Right hindlimb (tissue), 1 donor: ENCODE measurements at places on chromosomes 7 and 10.

DNA sequence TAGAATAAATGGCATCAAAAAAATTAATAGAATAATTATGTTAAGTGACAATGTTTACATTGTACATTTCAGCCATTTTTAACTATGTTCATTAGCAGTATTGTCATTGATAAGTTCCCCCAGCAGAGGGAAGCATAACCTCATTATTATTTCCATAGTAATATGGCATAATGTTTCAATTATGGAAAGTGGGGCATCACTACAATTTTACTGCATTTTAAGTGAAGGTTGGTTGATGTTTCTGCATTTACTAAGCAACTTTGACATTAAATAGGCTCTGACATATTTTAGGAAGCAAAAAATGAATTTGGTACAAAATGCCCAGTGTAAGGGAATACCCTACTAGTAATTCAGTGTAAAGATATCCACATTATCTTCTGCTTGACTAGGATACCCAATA, 218.3 kb downstream of the SEMA3A start:
- no peak for DNase-seq

DNA sequence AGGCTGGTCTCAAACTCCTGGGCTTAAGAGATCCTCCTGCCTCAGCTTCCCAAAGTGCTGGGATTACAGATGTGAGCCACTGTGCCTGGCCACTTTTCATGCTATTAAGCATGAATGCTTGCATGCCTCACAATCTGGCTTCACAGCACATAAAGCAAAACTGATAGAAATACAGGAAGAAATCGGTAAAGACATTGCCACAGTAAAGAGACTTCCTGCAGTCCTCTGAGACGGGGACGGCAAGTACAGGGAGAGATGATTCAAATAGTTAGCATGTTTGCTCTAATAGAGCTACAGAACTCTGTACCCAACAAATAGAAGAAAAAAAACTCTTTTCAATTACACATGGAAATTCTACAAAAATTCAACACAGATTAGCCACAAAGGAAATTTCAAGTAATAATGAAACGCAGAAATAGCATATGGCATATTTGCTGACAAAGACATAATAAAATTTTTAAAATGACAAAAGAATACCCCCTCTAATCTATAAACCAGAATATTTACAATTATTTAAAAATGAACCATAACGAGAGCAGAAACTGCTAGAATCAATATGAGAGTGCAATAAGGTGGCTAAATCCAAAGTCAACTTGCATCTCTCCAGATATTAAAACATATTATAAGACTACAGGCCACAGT, 32.3 kb downstream of the CARD11 start:
- no peak for DNase-seq

- DNase-seq, result no peak
Measured at GRCh38 chr10:3895045-3895631, 110.1 kb upstream of the KLF6 start.

DNA sequence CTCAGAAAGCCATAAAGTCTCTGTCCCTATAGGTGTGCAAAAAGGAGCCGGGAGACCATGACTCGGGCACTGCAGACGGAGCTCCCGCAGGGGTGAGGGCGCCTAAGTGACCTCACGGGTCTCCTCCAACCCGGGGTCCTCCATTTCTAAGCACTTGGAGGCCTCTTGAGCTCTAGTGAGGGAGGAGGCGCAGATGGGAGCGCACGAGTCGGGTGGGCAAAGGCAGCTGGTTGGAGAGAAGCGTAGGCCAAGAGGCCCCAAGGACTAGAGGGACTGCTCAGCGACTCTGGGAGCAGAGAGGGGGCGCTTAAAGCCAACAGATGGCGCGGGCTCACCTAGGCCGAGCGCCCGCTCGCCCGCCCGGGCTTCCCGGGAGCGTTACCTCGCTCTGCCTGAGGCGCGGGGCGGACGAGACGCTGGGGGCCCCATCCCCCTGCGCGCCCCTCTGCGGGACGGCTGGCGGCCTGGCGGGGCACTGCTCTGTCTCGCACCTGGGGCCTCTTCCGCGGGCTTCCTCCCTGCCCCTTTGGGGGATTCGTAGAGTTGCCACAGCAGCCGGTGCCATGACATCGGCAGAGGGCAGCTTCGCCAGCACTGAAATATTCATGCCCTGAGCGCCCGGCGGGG, 523 bp upstream of the CDH23 start:
- DNase-seq, result peak; percentile 77

- DNase-seq, result no peak
Measured at GRCh38 chr10:114053946-114054345, 10.3 kb downstream of the ADRB1 start.

DNA sequence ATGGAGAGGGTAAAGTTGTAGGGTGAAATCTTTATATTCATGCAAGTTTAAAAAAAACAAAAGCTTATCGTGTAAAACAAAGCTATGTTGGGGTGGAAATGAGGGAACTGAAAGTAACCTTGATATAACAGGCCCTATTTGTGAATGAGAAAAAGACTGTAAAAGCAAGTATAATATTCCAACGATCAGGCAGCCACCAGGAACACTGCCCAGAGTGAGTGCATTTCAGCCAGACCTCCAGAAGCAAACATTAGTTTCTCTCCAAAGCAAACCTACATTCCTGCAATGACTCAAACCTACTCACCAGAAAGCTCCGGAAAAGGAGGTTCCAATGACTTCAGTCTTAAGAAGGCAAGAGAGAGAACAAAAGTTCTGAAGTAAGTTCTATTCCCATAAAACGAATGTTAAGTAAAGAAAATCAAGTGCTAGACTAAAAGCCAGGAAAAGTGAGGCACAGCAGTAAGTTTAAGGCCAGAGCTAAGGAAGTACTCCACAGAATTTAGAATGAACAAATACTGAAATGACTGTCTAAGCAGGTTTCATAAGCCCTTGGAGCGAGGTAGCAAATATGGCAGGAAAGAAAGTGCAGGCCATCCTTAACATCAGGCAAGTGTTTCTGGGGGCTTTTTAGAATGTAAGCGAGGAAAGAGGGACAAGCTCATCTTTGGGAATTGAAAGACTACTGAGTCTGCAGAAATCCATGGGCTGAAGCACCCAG, 493.1 kb downstream of the XPNPEP1 start:
- peak; percentile 51 for DNase-seq

DNA sequence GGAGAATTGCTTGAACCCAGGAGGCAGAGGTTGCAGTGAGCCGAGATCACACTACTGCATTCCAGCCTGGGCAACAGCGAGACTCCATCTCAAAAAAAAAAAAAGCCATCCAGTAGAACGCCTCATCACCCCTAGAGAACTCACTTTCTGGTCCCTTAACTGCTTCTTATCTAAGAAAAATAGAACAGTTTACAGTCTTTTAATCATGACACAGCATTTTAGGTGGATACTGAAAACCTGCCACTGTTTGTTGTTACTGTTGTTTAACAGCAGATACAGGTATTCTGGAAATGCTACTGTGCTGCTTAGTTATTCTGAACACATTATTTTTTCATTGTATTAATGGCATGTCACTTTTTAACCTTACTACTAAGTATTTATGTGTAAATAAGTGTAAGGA, 624.3 kb upstream of the GHITM start:
- DNase-seq, result no peak

GRCh38 chr7:34523226-34523918, 134.6 kb upstream of the NPSR1 start:
- DNase-seq, result no peak

DNA sequence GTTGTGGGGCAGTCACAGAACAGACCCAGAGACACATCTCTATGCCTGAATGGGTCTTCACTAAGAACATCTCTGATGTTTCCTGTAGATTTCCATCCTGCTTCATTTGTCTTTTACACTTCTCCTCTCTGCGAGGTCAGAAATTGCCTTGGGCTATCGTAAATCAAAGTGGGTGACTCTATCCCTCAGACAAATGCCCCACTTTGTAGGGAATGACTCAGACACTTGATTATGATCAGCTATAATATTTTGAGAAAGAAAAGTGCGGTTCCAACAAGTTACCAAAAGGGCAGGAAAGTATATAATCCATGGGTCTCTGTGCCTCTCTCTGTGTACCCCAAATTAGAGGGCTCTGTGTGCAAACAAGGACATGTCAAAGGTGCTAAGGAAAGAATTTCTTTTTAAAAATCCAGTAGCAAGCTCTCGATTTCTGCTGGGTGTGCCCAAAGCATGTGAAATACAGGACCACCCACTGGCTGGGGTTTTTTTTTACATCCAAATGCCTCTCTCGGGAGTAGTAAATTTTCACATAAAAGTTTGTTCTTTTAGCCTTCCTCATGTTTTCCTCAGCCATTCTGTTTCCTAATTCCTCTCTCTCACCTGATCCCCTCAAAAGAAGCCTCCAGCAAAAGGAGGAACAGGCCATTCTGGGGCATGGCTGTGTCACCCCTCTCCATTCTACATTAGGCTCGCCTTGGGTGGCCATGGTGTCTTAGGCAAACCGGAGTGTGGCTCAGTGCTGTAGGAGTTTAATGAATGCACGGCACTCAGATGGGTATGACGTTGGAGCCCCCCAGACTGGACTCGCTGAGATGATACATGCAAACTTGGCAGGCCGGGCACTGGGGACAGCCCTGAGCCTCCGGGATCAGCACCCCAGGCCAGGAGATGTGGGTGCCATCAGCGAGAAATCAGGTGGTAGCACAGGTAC, 6.3 kb upstream of the OPN4 start:
- DNase-seq, result peak; percentile 16

GRCh38 chr7:22277375-22277774, 79.6 kb downstream of the RAPGEF5 start:
- no peak for DNase-seq

DNA sequence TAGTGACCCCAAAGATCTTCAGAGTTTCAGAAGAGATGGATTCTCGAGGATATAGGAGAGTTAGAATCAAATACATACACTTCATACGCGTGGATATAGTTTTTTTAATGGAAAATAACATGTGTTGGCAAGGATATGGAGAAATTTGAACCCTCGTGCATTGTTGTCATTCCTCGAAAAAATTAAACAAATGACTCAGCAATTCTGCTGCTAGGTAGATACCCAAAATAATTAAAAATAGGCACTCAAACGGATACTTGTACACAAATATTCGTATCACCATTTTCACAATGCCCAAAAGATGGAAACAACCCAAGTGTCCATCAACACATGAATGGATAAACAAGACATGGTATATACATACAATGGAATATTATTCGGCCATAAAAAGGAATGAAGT, 5.6 kb upstream of the NT5C2 start:
- no peak for DNase-seq

- peak; percentile 68 for DNase-seq
Measured at GRCh38 chr10:86684331-86685097, 16.2 kb downstream of the LDB3 start.

DNA sequence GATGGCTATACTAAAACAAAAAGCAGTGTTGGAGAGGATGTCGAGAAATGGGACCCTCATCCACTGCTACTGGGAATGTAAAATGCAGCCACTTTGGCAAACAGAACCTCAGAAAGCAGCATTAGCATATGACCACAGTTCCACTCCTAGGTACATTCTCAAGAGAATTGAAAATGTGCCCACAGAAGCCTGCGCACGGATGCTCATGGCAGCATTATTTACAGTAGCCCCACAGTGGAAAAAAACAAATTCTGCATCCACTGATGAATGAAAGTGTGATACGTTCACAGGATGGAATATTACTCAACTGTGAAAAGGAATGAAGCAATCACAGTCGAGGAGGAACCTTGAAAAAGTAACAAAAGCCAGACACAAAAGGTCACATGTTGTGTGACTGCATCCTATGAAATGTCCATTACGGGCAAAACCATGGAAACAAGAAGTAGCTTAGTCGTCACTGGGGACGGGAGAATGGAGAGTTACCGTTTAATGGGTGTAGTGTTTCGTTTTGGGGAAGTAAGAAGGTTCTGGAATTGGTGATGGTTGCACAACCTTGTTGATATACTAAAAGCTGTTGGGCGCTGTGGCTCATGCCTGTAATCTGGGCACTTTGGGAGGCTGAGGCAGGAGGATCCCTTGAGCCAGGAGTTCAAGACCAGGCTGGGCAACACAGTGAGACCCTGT, 2.5 kb upstream of the UPK3B start:
- no peak for DNase-seq

DNA sequence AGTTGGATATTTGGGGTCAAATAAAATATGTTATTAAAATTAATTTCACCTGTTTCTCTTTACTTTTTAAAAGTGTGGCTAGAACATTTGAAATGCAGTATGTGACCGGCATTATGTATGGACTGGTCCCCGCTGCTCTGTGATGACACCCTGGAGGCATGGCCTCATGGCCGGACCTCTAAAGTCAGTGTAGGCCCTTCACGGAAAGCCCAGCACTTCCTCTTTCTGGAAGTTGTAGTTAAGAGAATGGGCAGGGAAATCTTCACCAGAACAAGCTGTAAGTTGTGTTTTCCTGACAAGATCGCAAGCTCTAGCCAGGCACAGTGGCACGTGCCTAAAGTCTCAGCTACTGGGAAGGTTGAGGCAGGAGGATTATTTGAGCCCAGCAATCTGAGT, 38.3 kb upstream of the SRGN start:
- DNase-seq, result no peak

DNA sequence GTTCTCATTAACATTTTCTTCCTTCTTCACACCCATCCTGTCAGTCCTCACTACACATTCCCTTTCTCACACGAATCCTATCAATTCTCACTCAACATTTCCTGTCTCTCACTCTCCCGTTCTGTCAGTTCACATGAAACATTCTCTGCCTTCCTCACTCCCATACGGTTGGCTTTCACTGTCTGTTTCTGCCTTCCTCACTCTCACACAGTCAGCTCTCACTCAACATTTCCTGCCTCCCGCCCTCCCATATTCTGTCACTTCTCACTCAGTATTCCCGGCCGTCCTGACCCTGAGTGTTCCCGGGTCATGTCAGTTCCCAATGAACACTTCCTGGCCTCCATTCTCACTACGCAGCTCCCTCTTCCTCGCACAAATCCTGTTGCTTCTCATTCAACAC, 61.5 kb downstream of the DYNC2I1 start:
- no peak for DNase-seq

DNA sequence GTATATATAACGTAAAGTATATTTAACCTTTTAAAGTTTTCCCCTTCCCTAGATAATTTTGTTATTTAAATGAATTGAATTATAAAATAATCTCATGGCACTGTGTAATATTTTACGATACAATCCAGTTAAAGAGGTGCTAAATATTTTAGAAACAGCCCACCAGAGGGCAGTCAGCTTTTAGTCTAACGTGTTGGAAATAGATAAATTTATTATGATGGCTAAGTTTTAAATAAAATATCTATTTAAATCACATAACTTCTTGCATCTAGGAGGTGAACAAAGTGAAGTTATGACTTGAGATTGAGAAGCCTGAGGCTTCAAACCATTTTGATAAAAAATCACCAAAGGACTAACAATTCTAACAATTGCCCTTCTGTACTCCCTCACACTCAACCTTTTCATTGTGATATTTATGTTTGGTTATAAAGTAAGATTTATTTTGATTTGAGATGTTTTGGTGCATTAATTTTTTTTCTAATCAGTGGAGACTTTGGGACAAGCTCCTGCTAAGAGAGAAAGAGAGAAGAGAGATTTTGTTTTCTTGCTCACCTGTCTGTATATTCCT, 171.5 kb upstream of the SP4 start:
- DNase-seq, result no peak

DNA sequence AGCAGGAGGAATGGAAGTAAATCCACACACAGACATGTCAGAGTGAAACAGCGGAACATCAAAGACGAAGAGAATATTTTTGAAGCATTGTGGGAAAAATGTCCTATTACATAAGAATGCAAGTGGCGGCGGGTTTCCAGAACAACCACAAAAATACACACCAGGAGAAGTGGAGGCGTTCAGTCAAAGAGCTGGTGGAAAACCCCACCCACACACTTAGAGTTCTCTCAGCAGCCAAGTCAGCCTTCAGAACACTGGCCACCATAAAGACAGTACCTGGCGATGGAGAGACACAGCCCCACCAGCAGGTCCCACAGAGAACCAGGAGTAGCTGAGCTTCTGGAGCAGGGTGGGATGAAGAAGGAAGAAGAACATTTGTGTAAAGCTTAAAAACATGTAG, 23.7 kb downstream of the NKX6-2 start:
- no peak for DNase-seq
